Nasal cavity respiratory epithelium epithelial cell of viscerocranial mucosa (primary cell): ENCODE measurements at places on chromosomes 4 and X. TPM values are rescaled to one million over a fixed set of nuclear protein-coding genes. Genes with fewer than 3 reads are reported as not detected.

ACSL1 gene
- 38.6 and 161 TPM in 2 replicates for total RNA-seq

DDIT4L gene
- 1.0 and 2.6 TPM in 2 replicates for total RNA-seq

AREG gene
- total RNA-seq, result 576 and 714 TPM in 2 replicates

FGF2 gene
- total RNA-seq, result 6.8 and 19.1 TPM in 2 replicates

XK gene
- 0.93 and 1.0 TPM in 2 replicates for total RNA-seq

ADGRG2 gene
- total RNA-seq, result under 0.01 and 0.07 TPM in 2 replicates

TIGD2 gene
- total RNA-seq, result 19.6 and 21.2 TPM in 2 replicates
